ENCODE measurements at places on chromosomes 1 and 21. TPM values are rescaled to one million over a fixed set of nuclear protein-coding genes. Genes with fewer than 3 reads are reported as not detected.

GRCh38 chr1:118346936-118347335, 161.9 kb upstream of the SPAG17 start:
- no peak for DNase-seq

DNA sequence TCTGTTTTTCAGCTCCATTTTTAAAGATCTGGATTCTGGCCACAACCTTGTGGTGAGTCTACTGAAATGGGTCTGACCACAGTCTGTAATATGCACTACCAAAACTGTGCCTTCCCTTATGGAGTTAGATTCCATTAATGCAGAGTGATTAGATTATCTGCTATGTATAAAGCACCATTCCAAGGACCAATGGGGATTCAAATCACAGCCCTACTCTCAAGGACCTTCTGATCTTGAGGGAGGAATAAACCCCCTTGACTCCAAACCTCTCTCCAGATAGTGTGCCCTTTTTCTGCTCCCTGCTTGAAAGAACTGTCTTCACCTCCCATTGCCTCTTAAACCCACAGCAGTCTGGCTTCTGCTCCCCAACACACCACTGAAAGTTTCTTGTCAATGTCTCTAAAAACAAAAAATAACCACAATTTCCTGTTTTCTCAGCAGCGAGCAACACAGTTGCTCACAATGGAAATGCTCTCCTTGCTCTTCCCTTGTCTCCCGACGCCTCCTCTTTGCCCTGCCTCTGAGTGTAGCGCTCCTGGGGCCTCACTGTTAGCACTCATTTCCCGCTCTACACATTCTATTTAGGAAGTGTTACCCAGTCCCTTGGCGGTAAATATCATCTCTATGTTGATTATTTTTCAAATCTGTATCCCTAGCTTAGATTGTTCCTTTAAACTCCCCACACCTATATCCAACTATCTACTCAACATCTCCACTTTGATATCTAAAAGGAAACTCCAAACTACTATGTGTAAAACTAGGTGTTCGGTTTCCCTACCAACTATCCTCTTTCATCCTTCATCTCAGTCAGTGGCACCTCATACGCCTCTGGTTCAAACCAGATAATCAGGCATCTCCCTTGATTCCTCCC, 13.6 kb downstream of the PCNX2 start:
- no peak for DNase-seq

- no peak for DNase-seq
Observed at GRCh38 chr1:92443893-92444292, 42.8 kb downstream of the GFI1 start.

HOOK1 gene
- total RNA-seq, result 0.59 TPM

DNA sequence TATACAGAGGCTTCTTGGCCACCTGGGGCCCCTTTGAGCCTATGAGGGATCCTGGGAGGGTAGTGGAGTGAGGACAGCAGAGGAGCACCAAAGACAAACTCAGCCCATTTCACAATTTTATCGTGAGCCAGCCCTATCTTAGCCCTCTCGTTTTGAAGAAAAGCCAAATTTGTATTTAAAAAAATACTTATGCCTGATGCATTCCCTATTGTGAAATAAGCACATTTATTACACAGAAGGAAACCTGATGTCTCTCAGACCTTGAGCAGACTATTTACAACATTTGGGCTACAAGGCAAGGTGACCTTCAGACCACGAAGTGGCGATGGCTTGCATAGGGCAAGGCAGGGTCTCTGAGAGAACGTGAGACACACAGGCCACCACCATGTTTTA, 41.3 kb upstream of the H6PD start:
- no peak for DNase-seq
